ENCODE measurements at places on chromosomes 5 and 9.

- DNase-seq = no peak
These were observed 173.2 kb downstream of the SH3GL2 start for GRCh38 chr9:17752021-17752420.

GRCh38 chr5:134153657-134154056 is 23.1 kb downstream of the SKP1 start:
- no peak for DNase-seq

GRCh38 chr5:68332080-68332451 is 116.5 kb downstream of the PIK3R1 start:
- DNase-seq = no peak

- no peak for DNase-seq
These were observed 37.2 kb upstream of the SLC9A3 start for GRCh38 chr5:561408-561807.

DNA sequence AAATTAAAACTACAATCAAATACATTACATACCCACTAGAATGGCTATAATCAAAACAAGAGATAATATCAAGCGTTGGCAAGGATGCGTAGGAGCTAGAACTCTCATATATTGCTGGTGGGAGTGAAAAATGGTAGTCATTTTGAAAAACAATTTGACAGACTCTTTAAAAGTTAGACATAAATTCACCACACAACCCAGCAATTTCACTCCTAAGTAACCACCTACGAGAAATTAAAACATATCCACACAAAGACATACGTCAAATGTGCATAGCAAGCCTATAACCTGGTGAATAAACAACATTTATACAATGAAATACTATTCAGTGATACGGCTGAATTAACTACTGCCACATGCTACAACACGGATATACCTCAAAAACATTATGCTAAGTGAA is 44.7 kb downstream of the GKAP1 start:
- DNase-seq = no peak

DNA sequence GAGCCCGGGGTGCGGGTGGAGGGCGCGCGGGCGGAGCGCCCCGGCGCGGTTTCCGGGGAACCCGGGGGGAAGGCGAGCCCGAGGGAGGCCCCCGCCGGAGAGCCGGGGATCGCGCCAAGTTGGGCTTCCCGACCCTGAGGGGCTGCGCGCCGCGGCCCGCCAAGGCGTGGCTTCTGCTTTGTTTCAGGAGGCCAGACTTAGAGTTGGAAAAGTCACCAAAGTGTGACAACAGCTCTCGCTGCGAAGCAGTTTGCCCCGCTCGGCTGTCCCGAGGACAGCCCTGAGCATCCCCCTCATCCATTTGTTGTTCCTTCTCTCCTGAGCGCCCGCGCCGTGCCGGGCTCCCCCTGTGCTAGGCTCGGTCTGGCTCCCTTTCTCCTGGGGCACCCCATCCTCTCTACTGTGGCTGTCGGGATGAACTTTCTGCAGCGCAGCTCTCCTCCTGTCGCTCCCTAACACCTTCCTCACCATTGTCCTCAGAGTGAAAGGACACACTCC is 410 bp downstream of the GLIPR2 start:
- DNase-seq = no peak

- DNase-seq = no peak
These were observed 139.2 kb upstream of the LHFPL2 start for GRCh38 chr5:78787783-78788182.

DNA sequence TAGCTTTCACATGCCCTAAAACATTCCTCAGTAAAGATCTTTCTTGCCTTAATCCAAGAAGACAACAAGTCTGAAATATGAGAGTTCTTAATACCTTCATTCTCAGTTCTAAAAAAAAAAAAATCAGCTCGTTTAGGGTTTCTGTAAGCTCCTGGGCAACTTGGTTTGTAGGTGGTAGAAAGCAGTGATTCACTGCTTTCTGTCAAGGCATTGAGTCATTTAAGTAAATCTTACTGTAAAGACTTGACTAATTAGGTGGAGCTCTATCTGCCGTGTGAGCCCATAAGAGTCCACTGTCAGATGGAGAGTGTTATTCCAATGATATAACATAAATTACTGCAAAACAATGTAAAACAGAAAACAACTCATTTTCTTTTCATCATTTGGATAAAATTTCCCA is 56.1 kb upstream of the MAST4 start:
- no peak for DNase-seq

DNA sequence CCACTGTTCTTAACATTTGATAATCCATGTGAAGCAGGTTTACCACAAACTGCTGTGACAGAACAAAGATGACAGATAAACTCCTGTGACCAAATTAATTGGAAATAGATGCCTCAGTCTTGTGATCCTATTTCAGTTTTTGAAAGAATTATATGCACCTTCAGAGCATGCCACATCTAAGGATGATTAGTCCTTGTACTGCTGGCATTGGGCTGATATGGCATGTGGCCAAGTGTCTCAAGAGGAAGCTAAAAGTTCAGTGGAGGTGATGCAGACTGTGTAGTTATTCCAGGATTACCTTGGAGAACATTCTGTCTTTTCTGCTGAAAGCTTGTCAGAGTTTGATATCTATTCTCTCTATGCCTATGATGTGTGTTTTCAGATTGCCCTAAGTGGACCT is 314.4 kb upstream of the EFNA5 start:
- no peak for DNase-seq

GRCh38 chr5:97182571-97183099 is 412 bp downstream of the RIOK2 start:
- DNase-seq = no peak

DNA sequence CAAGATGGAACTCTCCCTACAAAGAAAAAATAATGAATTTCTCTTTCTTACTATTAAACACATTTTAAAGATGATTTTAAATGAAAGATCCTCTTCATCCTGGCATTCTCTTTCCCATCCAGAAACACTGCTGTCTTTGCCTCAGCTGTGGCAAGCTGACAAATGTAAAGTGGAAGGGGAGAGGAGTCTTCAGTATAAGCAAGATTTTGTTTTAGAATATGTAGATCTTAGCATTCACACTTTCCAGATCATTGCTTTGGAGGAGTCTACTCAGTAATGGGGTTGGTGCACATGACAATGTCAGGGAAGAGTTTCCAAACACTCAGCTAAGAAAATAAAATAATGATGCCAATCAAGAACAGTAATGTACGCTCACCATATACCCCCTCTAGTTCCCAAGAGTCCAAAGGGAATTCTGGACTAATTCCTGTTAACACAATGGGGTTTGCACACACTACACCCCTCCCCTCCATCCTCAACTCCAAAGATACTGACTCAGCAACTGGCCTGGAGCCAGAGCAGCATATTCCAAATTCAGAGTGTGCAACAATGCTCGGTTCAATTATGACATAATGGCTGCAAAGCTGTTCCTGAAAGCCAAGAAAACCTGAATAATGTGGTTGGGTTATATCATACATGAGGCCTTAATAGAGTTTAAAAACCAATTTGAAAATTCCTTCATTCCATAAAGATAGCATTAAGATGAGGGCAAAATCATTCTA is 4.6 kb downstream of the C5orf63 start:
- DNase-seq = no peak

GRCh38 chr5:123538670-123539459 is 26.9 kb downstream of the CSNK1G3 start:
- DNase-seq = no peak

DNA sequence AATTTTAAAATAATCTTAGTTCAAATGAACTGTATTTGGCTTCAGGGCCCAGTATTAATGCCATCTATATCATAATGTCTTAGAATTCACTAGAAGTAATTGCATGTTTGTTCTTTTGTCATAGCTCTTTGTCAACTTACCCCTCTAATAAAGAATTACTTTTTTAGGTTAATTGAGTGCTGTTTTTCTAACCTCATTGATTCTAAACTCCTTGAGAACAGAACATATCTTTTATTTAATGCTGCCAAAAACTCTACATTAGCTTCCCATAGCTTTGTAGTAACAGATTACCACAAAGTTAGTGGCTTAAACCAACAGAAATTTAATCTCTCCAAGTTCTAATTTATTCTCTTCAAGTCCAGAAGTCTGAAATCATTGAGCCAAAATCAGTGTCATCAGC is 242.4 kb downstream of the LURAP1L start:
- no peak for DNase-seq

DNA sequence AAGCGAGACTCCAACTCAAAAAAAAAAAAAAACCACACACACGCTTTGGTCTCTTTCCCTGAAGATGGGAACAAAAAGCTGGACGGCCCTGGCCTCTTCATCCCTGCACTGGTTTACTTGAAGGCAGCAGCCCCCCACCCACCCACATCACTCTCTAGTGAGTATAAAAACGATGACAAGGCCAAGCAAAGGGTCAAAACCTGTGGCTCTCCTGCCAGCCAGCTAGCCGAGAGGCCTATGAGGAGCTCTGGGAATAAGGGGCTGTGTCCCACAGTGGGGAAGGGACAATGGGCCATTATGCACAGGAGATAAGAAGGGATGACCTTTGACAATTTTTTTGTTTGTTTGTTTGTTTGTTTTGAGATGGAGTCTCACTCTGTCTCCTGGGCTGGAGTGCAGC is 13.1 kb downstream of the QRFP start:
- DNase-seq = no peak

DNA sequence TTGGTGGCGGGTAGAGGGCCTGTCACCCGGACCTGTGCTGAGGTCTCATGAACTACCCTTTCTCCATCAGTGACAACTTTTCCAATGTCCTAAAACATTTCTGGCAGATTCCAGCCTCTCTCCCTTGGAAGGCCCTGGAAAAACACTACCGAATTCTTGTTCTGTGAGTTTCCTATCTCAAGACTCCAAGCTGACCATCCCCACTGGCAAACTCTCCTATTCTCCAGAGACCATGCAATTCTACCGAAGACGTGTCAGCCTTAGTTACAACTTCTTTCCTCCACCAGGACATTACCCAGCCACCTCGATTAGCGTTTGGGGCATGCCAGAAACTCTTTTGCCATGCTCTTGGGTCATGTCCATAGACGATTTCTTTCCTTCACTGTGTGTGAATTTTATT is 26.8 kb upstream of the GABRP start:
- no peak for DNase-seq

DNA sequence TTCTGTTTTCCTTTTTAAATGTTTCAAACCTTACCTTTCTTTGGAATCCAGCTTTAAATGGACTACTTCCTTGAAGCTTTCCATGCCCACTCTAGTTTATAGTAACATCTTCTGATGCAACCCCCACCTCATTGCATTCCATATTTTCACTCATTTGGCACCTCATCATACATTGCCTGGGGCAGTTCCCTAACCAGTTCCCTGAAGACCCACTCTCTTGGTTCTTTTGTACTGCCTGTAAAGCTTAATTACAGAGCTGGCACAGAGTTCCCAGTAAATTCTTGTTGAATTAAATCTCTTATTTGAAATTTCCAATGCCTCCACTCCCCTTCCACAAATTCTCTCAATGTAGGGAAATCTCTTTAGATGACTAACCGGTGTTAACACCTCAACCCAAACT is 257.2 kb downstream of the ARRDC3 start:
- DNase-seq = no peak

DNA sequence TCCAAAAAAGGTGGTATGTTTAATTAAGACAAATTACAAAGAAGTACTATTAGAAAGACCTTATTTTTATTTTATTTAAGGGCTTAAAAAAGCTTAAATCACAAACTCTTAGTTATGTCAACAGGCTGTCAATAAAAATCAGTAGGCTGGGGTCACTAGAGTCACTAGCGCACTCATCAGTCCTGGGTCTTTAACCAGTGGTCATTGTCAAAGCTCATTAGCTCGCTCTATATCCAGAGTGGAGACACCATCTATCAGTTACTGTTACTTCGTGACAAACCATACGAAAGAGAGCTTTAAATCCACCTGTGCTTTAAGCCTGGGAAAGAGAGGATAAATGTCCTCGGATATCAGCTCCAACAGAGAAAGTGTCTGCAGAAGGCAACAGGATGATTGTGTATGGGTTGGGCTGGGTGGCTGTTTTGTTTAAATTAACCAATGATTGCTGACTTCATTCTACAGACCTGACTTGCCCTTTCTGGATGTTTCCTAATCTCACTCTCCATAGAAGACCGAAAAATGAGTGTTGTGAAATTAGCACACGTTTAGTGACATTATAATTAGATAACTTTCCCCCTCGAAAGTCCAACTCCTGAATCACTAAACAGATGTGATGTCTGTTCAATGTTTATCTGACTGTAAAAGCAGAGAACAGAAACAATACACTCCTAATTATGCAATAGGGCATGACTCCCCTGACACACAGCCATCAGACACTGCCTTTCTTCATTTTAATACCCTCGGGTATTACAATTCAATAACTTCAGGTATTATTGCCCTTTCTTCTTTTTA is 123.6 kb upstream of the TNPO1 start:
- DNase-seq = no peak

- no peak for DNase-seq
These were observed 52.1 kb upstream of the NFIB start for GRCh38 chr9:14366076-14366475.

- DNase-seq = no peak
These were observed at the start of gene SYK for GRCh38 chr9:90801241-90801972. Gene SYK (plus strand): TSS chr9:90801819. CDS start chr9:90843899, 42,080 bp downstream.

- no peak for DNase-seq
These were observed 74.1 kb upstream of the BASP1 start for GRCh38 chr5:17143335-17143734.

- no peak for DNase-seq
These were observed 7.9 kb downstream of the CMYA5 start for GRCh38 chr5:79697222-79698170.

- DNase-seq = no peak
These were observed 17.2 kb downstream of the TENT4A start for GRCh38 chr5:6730407-6730806.

DNA sequence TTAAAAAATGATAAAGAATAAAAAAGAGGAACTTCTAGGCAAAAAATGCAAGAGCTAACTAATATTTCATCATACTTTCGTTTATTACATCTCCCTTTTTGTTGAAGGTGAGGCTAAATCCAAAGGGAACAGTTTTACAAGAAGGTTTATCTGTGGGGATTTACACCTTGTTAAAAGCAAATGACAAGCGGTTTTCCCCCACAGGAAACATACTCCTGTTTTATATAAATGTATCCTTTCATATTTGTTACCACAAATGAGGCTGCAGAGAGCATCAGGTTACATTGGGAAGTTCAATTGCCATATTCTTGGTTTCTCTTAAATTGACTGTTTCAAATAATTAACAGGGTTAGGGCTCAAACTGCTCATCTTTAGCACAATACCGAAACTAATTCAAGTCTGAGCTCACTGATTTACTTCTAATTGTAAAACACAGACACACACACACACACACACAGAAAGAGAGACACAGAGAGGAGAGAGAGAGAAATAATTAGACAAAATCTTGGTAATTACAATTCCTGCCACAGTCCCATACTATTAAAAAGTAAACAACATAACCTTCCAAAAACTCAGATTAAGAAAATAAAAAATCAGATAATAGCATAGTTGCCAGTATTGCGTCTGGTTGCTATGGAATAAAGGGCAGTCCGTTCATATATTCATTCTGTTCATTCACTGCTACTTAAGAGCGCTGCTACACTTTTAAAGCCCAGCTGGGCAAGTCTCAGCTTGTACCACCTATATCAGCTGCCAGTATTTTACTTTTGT is 17.1 kb downstream of the RFX3 start:
- DNase-seq = no peak

- DNase-seq = no peak
These were observed 81.3 kb downstream of the IZUMO3 start for GRCh38 chr9:24464319-24464951.

All from GM12878 (cell line).